ENCODE measurements at places on chromosomes 13 and 19.
A peak's percentile ranks its signal among the peaks of the same experiment; 100 is the strongest.

DNA sequence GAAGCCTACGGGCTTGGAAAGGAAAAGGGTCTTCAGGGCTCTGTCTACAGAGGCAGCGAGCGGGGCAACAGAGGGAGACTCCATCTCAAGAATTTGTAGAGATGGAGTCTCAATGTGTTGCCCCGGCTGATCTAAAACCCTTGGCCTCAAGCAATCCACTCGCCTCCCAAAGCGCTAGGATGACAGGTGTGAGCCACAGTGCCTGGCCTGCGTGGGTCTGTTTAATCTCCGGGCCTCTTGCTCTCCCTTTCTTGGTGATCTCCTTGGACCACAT lies 8.1 kb downstream of the RPS9 start:
- DNase-seq = no peak

- DNase-seq = no peak
These were observed 99.5 kb downstream of the KDM4B start for GRCh38 chr19:5068233-5069072.

GRCh38 chr13:91745967-91746366 lies 347.5 kb downstream of the GPC5 start:
- DNase-seq = no peak

DNA sequence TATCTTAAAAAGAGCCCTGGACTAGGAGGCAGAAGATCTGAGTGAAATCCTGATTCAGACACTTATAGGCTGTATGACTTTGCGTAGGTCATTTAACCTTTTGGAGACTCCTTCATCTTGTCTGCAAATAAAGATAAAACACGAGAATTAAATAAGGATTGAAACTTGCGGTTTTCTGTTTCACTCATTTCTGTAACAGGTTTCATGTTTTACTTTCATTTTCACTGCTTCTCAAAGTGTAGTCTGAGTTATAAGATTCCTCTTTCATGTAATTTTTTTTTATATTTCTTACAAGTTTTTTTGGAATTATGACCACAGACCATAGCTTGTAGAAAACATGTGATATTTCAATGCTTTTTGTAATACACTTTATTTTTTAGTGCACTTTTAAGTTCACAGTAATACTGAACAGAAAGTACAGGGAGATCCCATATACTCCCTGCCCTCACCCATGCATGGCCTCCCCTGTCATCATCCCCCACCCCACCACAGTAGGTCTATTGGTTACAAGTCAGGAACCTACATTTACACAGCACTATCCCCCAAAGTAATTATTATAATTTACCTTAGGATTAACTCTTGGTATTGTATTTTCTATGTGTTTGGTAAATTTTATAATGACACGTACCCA lies 174.6 kb downstream of the ITGBL1 start:
- DNase-seq = no peak

DNA sequence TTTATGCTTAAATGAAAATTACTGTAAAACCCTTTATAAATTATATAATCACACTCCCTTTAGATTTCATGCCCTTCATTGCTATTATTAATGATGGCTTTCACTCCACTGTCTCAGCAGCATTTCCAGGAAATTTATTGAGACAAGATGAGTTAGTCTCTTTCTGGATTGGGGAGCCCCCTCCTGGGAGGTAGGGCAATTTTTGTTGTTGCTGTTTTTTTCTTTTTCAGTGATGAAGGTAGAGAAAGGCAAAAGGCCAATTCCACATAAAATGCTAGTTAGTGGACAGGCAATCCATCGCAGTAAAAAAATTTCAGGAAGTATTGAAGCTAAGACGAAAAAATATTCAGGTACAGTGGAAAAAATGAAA lies 80.2 kb downstream of the TEX26 start:
- DNase-seq = no peak

DNA sequence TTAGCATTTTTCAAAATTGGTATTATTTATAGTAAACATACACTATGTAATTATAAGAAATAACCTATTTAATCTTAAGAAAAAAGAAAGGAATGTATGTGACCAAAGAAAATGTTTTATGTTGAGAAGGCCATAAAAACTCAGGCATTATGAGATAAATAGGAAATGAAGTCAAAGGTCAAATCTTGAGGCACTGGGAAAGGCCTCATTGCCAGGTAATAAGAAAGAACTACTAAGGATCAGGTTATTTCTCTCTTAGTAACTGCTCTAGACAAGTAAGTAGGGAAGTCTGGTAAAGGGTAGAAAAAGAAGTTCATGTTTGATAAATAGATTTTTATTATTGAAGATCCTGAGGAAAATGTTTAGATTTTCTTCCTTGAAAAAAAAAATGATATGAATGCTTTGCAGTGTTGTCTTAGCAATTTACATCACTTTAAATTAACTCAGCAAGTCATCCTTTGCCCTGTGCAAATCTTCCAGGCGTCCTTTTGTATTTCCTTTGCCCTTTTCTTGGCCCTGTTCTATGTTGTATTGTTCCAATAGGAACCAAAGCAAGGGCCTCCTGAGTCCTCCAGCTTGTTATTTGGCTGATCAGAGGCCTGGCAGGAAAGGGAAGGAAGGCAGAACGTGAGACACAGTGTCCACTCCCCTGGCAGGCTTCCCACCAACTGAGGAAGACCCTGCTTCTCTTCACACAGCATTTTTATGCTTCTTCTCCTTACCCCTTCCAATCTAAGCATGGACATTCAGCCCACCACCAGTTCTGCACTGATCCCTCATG lies 260.4 kb upstream of the MIR17HG start:
- DNase-seq = no peak

DNA sequence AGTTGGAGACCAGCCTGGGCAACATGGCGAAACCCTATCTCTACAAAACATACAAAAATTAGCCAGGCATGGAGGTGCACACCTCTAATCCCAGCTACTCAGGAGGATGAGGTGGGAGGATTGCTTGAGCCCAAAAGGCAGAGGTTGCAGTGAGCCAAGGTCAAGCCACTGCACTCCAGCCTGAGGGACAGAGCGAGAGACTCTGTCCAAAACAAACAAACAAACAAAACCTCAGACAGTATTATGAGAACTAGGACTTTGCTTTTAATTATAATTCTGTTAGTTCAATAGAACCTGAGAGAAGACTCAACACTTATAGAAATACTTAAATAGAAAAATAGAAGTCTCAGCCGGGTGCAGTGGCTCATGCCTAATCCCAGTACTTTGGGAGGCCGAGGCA lies 31.1 kb upstream of the TPM4 start:
- no peak for DNase-seq

DNA sequence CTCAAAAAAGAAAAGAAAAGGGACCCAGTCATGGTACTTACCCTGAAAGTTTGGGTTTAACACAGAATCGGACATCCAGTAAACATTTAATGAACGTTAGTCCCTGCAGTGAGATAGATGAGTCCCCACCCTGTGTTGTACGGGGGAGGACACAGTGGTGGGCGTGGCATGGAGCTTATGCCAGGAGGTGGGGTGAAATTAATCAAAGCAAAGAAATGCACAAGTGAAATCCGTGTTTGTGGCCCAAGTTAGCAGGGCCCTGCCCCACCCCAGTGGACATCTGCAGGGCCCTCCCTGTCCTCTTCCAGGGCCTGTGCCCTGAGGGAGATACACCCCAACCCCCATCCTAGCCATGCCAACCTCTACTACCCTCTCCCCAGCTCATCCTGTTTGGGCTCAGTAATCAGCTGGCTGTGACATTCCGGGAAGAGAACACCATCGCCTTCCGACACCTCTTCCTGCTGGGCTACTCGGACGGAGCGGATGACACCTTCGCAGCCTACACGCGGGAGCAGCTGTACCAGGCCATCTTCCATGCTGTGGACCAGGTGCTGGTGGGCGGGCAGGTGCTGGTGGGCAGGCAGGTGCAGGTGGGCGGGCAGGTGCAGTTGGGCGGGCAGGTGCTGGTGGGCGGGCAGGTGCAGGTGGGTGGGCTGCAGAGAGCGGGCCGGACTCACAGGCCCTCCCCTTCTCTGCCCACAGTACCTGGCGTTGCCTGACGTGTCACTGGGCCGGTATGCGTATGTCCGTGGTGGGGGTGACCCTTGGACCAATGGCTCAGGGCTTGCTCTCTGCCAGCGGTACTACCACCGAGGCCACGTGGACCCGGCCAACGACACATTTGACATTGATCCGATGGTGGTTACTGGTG lies 3.9 kb downstream of the MCOLN1 start:
- no peak for DNase-seq

- no peak for DNase-seq
These were observed 89.8 kb upstream of the LSM14A start for GRCh38 chr19:34082289-34083077.

- no peak for DNase-seq
These were observed 74.6 kb upstream of the GPR183 start for GRCh38 chr13:99381766-99382165.

DNA sequence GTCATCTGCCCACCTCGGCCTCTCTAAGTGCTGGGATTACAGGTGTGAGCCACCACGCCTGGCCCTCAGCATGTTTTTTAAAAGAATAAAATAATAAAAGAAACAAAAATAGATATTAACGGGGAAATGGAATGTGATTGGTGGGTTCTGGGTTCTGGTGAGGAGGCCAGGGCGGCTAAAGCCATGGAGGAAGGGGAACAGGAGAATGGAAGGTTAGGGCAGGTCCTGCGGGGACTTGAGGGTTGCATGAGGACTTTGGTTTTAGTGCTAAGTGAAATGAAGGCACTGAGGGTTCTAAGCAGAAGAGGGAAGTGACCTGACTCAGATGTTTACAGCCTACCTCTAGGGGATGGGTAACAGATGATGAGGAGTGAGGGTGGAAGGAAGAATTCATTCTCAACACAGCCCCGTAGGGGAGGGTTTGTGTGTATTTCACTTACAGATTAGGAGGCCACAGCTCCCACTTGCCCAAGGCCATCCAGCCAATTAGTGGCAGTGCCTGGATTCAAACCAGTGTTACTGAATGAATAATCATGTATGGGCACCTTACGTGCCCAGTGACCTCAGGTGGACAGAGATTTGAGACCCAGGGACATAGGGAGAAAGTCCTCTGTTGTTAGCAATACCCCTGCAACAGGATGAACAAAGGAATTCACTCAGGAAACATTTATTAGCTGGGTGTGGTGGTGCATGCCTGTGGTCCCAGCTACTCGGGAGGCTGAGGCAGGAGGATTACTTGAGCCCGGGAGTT lies 6.7 kb upstream of the MRPL4 start:
- no peak for DNase-seq

- DNase-seq = no peak
These were observed 731 bp downstream of the MAG start for GRCh38 chr19:35292421-35293362.

DNA sequence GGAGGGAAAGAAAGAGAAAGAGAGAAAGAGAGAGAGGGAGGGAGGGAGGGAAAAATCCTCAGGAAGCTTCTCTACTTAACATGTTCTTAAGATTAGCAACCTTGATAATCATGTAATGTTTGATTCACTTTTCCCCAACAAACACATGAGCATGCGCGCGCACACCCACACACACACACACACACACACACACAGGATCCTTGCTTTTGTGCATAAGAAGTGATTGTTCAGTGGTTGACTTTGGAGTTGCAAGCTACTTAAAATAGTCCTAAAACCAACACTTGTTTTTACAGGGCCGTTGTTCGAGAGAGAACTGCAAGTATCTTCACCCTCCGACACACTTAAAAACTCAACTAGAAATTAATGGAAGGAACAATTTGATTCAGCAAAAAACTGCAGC lies 100.0 kb upstream of the RAP2A start:
- DNase-seq = no peak

DNA sequence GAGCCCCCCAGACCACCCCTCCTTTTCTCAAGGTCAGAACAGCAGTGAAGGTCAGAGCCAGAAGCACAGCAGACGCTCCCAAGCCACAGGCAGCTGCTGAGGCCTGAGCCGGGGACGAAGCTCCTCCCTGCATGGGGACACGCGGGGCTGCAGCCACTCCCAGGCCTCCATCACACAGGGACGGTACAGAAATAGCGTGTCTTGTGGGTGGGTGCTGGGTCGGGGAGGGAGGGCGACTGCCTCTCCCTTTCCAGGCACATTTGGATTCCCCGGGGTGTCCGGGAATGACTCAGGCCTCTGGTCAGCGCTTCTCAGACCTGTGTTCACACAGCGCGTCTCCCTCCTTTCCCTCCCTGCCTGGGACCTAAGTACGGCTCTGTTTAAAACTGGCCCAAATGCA lies 33.2 kb downstream of the RASA3 start:
- peak; percentile 71 for DNase-seq

DNA sequence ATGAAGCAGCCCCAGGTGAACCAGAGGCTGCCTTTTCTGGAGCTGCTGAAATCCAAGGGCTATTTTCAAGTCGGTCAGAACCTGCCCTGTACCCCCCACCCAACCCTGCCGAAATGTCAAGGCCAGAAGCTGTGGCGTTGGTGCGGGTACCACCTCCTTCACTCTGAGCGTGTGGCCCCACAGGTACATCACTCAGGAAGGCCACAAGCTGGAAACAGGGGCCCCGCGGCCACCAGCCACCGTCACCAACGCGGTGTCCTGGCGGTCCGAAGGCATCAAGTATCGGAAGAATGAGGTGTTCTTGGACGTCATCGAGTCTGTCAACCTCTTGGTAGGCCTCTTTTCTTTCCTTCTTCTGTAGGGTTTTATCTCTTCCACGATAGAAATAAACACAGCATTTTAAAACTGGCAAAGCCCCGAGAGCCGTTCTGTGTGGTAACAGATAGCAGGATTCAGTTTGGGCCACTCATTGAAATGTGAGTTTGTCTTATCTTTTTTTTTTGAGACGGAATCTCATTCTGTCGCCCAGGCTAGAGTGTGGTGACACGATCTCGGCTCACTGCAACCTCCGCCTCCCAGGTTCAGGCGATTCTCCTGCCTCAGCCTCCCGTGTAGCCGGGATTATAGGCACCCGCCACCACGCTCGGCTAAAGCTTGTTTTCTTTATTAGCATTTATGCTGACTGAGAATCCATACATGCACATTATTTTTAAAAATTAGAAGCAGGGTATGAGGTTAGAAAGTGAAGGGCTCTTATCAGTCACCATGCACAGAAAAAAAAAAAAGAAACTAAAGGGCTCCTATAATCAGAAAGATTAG lies 11.3 kb downstream of the AP1M1 start:
- DNase-seq = no peak

DNA sequence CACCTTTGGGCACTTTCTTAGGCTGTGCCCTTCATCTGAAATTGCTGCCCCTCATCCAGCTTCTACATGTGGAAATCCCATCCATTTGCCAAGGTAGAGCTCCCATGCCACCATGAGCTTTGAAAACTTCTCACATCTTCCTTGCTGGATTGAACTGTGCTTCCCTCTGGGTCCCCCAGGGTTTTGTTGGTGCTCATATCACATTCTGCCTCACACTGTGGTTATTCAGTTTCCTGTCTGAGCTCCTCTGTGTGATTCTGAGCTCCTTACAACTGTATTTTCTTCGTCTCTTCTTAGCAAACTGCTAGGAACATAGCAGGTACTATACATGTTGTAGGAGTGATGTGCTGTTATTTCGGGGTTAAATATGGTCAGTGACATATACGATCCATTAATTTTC lies 74.9 kb upstream of the KL start:
- DNase-seq = no peak

DNA sequence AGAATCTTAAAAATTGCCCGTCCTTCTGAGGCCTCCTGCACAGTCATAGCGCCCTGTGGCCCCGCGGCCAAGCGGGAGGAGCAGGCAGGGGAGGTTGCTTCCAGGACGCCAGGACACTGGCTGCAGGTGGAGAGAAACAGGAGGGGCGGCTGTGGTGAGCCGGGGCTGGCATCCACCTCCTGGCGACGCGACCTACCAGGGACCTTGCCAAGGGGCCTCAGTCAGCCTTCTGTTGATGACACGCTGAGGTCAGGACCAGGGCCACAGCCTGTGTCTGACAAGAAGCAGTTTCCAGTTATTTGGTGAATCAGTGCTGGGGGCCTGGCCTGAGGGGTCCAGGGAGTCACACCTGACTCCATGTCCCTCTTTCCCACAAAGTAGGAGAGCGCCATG lies 13.3 kb upstream of the MKNK2 start:
- no peak for DNase-seq

Data from HL-60 (cell line).